ENCODE measurements at places on chromosomes 4 and X. TPM values are rescaled to one million over a fixed set of nuclear protein-coding genes. Genes with fewer than 3 reads are reported as not detected.

The HEPH gene
- not detected for total RNA-seq

The CSAG2 gene
- not detected for total RNA-seq

The CHRDL1 gene
- total RNA-seq: not detected

The RAB33A gene
- not detected for total RNA-seq

The GPAT3 gene
- 4.7 TPM for total RNA-seq

Measured in Calu3 (cell line).